NCI-H1436 treated with DMSO at 0.1 percent for 48 hours (cell line): ENCODE measurements at places on chromosomes 6 and 20.

DNA sequence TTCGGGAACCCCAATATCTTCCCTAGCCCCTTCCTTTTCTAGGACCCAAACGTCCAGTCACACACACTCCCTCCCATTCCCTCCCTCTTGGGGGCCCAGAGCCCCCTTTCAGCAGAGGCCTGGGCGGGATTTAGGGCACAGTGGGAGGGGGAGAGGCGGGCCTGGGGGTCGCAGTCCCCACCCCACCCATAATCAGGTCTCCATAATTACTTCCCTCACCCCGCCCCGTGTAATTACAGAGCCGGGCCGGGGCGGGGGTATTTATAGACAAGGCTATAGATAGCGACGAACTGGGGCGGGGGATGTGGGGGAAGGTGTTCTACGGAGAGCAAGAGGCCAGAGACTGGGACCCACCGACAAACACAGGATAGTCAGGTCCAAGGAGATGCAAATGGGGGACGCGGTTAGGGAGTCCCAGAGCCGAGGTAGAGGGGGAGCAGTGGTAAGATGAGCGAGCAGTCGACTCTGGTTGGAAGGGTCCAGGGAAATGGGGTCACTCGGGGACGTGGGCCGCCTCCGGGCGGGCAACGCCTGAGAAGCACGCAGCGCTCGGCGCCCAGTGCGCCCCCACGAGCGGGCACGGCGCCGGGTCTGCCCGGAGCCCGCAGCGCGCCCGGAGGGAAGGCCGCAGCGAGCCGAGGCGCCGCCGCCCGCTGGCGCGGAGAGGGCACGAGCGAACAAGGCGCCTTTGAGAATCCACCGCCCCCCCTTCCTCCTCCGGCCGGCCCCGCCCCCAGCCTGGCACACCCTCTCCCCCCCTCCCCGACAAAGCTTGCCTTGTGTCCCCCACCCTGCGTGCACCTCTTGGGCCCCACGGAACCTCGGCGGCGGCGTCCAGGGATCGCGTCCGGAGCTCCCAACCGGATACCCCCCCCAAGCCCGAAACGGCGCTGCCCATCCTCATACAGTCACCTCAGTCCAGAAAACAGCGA is 670 bp upstream of the COL11A2 start:
- DNase-seq, result no peak

DNA sequence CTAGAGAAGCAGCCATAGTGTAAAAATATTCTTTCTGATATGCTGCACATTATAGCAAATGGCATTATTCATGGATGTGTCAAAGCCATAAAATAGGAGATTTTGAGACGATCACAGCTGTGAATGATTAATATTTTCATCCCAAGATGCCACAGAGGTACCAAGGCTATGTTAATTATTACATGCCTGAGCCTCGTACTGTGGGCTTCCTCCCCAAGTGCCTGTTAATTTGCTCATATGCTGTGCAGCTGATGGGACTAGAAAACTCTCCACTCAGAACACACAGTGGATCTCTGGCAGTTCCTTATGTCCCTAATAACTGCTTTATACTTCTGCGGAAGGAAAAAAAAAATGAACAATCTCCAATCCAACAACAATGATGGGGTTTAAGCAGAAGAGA is 184.9 kb upstream of the TSHZ2 start:
- no peak for DNase-seq

DNA sequence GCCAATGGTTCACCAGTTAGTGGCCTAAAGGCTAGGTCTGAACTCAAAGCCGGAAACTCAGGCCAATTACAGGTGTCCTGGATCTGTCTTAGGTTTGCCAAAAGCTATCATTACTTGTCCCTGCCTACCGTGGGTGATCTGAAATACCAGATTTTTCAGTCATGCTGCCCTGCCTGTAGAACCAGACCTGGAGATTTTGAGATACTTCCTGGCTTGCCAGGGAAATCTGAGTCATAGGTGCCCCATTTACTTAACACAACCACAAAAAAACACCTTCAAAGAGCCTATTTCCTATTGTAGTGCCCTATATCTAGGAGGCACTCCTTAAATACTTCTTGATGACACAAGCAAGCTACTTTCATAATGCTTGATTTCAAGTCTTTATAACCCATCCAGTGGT is 13.9 kb upstream of the RANBP9 start:
- DNase-seq, result no peak

DNA sequence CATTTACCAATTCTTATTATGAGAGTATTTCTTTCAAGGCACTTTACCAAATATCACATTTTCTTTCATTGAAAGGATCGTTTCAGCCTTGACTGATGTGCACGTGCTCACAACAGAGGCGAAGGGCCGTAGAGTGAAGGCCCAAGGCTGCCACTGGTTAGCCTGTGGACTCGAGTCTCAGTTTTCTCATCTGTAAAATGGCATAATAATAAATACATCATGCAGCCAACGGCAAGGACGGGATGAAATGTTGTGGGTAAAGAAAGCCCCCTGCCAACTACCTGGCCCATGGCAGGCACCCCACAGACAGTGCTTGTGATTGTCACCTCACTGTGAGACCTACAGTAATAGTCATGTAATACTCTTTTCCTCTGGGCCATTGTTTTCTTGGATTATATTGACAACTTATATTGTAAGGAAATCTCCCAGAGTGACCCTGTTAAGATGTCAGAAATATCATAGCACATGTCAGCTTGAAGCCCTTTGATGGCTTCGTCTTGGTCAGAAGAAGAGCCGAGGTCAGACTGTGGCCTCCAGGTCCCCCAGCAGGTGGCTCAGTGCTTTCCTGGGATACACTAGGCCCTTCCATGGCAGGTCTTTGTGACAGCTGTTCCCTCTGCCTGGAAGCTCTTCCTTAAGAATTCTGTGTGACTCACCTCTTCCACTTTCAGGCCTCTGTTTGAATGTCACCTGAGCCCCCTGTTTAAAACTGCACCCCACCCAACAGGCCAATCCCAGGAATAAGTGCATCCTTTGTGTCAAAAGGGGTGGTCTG is 36.3 kb downstream of the FAM50B start:
- no peak for DNase-seq

DNA sequence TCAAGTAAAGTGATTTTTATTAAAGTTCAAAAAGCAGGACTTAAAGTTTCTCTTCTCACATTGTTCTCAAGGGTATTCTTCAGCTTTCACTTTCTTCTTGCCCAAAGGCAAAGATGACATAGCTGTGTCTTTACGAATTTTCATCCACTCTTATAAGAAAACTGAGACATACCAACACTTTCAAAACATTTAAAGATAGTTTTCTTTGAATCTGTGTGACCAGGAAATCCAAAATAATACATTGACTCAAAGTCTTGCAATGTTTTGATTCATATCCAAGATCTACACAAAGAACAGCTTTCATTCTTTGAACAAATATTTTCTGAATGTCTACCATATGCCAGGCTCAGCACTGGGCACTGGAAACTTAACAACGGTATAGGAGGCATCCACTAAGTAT is 117.9 kb downstream of the SIM1 start:
- no peak for DNase-seq
